SK-MEL-5 (cell line): ENCODE measurements at places on chromosomes 2 and 18.

- no peak for DNase-seq
These were observed 2.2 kb downstream of the CAVIN2 start for GRCh38 chr2:191844706-191845105.

GRCh38 chr2:46309052-46309953, 12.1 kb downstream of the EPAS1 start:
- no peak for DNase-seq

DNA sequence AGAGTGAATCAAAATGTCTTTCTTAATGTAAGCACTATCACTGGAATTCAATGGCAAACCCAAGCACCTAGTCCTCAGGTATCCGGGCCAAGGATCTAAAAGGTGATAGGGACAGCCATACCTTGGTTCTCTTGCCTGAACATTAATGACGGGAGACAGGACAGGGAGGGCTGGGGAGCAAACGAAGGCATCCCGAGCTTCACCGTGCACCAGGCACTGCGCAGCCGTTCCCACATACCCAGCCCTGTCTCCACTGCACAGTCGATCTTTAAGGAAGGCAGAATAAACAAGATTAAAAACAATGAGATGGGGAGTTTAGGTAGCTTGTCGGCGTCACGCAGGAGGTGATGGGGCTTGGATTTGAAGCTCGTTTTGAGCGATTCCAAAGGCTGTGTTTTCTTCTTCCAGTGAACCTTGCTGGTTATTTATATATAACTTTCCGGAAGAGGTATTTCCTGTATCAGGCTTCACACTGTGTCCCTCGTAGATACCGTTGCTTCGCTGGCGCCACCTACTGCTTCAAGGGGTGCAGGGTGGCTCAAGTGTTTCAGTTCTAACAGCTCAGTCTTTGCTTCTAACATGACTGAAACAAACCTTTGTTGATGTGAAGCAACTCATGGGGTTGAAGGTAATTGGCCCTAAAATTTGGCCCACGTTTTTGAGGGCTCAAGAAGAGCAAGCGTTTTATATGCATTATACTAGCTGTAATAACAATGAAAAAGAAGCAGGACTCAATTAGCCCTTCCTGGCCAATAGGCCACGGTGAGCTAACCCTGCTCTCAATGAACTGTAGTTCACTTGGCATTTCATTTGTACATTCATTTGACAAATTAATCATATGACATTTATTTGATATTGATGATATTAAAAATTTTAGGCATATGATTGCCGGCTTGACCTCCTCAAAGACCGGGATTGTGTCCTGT, 77.4 kb downstream of the DCDC2C start:
- DNase-seq = peak; percentile 89

GRCh38 chr2:217113491-217113890, 253.6 kb upstream of the TNP1 start:
- DNase-seq = no peak

GRCh38 chr18:66495844-66496243, 108.0 kb downstream of the CDH19 start:
- DNase-seq = peak; percentile 80

DNA sequence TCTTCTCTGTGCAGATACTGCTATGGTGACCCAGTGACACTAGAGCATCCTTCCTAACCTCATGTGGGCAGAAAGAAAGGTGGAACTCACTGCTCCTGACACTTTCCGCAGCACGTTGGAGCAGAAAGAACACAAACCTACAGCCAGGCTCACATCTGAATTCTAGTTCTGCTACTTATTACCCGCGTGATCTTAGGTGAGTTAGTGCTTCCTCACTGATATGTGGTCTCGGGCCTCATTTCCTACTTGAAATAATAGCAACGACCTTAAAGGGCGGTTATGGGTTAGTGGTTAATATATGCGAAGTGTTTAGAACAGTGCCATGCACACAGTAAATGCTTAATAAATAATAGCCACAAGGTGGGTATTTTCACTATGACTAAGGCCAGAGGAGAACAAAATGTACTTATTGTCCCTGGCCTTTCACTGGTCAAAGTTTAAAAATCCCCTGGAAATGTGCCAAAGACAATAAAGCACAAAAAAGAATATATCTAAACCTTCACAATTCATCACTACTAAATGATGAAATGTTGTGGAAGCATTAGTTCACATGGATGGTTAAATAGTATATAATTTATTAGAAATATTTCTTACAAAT, 66.6 kb downstream of the MYOM1 start:
- peak; percentile 36 for DNase-seq

GRCh38 chr18:58578321-58578720, 50.6 kb downstream of the ALPK2 start:
- DNase-seq = no peak

DNA sequence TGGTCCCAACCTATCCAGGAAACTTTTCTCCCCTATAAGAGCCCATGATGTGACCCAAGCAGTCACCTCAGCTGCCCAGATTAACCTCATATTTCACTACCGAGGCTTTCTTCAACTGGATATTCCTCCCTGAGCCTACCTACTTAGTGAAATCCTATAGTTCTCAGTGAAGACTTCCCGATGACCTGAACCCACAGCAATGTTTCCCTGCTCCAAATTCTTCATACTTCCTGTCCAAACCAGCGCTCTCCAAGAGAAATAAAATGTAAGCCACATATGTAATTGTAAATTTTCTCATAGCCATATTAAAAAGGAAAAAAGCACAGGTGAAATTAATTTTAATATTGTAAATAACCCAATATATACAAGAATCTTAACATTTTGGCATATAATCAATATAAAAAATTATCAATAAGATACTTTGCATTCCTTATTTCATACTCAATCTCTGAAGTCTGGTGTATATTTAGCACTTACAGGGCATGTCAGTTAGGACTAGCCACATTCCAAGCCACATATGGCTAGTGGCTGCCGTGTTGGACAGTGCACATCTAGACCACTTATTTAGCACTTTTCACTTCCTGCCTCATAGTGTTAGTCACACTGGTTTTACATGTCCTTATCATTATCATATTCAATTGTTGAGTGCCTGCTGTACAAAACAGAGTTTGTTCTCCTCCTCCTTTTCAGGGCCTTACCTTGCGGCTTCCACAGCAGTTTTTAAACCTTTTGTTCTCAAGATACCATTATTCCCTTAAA, 1.9 kb upstream of the STAT4 start:
- DNase-seq = no peak

- DNase-seq = no peak
These were observed 543.7 kb downstream of the TRIB2 start for GRCh38 chr2:13260402-13260801.

GRCh38 chr2:223369889-223370288, 232.3 kb downstream of the SCG2 start:
- DNase-seq = no peak

- DNase-seq = no peak
These were observed 257.4 kb downstream of the CCDC178 start for GRCh38 chr18:33183136-33183535.

DNA sequence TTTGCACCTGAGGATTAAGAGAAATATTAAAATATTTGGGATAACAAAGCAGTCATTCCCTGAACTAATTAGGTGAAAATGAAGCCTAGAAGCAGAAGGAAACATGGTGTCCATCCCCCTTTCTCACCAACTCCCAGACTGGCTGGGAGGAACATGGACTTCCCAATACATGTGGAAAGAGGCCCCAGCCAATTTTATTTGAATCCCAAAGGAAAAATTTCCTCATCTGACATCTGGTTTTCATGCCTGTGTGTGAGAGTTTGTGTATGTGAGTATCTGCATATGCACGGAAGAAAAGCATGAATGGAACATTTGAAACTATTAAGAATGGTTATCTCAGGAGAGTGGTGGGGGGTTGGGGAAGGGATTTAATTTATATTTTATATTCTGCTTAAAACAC, 84.3 kb downstream of the COPS8 start:
- no peak for DNase-seq

GRCh38 chr2:152766928-152767327, 48.5 kb downstream of the ARL6IP6 start:
- no peak for DNase-seq

- no peak for DNase-seq
These were observed 13.5 kb downstream of the ABCG8 start for GRCh38 chr2:43852196-43852730.

DNA sequence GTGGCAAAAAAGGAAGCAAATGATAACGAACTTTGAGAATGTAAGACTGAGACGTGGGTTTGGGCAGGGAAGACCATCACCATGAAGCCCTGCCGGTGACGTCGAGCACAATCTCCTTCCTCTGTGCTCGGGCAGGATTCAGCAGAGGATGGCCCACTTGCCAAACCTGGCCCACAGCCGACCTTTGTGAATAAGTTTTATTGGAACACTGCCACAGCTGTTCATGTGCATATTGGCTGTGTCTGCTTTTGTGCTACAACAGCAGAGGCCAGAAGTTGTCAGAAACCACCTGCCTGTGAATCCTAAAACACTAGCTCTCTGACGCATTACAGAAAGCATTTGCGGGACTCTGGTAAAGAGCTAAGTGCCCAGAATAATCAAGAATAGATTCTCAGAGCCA, 223.9 kb downstream of the MYT1L start:
- no peak for DNase-seq

GRCh38 chr2:200044453-200044852, 89.1 kb downstream of the MAIP1 start:
- DNase-seq = no peak

DNA sequence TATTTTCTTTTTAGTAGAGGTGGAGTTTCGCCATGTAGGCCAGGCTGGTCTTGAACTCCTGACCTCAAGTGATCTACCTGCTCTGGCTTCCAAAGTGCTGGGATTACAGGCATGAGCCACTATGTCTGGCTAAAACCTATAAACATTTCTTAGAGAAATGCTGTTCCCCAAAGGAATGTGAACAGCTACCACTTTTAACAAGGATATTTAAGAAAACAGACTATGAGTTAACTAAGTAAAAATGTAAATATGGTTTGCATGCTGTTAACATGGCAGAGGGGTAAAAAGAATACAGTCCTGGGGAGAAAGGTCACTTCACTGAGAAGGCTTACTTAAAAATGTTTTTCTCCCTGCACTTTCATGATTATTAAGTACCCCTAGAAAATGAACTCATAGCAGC, 57.1 kb downstream of the SLC16A14 start:
- DNase-seq = no peak

DNA sequence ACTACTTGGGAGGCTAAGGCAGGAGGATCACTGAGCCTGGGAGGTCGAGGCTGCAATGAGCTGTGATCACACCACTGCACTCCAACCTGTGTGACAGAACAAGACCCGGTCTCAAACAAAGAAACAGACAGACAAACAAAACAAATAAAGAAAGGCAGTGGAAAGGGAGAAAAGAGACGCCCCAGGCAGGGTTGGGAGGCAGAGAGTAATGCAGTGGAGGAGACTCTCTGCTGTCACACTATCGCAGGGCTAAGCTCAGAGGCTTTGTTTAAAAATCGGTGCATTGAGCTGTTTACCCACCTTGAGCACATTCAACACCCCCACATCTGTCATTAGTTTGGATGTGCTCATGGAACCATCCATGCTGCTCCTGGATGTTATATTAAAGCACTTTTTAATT, 84.2 kb upstream of the RMP24 start:
- no peak for DNase-seq

DNA sequence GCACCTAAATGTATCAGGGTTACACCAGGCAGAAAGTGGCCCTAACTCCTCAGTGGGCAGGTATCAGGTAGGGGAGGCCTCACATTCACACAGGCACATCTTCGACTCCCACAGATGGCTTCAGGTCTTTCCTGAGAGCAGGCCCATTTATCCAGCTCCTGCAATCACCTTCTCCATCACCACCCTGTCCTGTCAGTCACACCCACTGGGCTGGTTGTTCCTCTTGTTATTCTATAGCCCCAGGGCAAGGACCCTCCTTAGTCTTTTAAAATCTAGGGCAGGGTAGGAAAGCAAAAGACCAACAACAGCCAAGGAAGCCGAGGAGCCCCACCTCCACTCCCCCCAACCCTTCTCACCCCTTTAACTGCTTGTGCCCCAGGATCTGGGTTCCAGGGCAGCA, 9.1 kb upstream of the HOXD4 start:
- no peak for DNase-seq

- no peak for DNase-seq
These were observed 16.6 kb downstream of the SLC9A4 start for GRCh38 chr2:102489646-102490045.

GRCh38 chr2:64932371-64933216, 56.6 kb upstream of the SLC1A4 start:
- DNase-seq = no peak

DNA sequence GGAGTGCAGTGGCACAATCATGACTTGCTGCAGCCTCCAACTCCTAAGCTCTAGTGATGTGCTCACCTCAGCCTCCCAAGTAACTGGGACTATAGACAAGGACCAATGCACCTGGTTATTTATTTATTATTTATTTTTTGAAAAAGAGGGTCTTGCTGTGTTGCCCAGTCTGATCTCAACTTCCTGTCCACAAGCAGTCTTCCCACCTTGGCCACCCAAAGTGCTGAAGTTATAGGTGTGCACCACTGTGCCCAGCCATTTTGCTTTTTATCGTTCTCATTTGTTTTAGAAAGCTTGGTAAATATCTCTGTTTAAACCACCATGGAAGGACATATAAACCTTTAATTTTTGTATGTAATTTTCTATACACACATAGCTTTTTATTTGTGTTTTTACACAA, 74.2 kb downstream of the SMCHD1 start:
- no peak for DNase-seq

DNA sequence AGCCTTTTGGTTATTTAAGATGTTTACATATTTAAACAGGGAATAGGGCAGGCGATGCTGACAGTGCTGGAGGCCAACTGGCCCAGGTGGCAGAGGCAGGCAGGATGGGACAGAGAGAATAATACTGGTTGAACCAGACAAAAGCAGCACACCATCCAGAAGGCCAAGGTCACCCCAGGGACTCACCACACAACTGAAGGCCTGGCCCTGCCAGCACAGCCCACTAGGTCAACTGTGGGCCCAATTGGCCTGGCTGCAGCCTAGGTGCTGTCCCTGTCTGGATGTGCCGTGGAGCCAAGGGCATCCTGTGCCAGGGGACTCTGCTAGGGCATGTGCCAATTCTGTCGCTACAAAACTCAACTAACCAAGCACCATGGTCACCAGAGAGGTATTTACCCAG, 69.2 kb downstream of the RNF152 start:
- no peak for DNase-seq

DNA sequence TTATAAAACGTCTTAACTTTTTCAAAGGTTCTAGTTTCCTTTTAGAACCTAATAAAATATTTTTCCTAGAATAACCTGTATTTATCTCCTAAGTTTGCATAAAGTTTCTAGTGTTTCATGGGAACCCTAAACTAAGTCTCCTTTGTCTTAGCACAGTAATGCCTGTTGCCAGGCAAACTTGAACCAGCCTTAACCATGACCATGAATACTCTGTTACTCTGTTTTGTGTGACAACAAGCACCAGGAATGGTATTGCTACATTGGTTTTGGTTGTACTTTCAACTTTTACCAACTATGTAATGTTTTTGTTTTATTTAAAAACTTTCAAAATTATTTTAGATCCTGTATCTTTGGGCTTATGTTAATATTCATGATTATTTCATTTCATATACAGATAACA, 137.6 kb downstream of the CERS6 start:
- peak; percentile 4 for DNase-seq

DNA sequence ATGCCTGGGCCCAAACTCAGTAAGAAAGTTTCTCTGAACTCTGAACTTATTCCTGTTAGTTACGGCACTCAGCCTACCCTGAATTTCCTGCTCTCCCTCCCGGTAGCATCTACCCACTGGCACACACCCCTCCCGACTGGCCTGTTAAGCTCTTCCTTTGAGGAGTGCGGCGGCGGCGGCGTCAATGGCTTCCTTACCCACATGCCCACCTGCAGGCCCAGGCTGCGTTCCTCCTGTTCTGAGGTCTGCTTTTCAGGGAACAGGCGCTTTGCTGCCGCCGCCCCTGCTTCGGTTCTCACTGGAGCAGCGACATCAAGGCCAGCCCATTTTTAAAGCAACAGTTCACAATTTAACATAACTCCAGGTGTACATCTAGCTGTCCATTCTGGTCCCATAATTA, 432.4 kb downstream of the DCDC2C start:
- no peak for DNase-seq
